ENCODE measurements at places on chromosomes 2 and 18.

DNA sequence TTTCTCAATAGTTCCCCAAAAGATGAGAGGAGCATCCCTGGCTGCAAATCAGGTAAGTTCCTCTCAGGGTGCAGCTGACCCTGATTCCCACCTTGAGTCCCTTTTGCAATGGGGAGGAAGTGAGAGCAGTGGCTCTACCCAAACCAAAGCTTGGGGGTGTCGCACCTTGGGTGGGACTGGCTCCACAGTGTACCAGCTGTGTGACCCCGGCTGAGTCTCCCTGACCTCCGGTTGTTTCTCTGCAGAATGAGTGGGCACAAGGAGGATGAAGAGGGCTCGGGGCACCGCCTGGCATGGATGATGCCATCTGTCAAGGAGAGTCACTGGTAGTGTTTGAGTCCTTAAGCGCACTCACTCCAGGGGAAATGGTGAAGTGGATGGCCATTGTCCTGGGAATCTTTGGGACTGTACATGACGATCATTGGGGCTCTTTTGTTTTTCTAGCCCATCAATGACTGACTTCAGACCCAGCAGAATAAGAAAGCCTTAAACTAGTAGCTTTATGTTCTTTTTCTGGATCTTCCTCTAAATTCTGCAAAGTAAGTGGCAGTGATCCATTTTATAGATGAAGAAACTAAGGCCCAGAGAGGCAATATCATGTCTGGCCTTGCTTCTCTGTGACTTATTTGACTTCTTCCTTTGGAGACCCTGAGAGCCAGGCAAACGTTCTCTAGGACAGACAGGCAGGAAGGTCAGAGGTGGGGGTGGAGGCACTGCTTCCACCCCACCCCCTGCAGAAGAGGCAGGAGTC lies 106.3 kb upstream of the ST3GAL5 start:
- no peak for DNase-seq

GRCh38 chr2:134558208-134558830 lies 160.5 kb downstream of the TMEM163 start:
- DNase-seq = no peak

DNA sequence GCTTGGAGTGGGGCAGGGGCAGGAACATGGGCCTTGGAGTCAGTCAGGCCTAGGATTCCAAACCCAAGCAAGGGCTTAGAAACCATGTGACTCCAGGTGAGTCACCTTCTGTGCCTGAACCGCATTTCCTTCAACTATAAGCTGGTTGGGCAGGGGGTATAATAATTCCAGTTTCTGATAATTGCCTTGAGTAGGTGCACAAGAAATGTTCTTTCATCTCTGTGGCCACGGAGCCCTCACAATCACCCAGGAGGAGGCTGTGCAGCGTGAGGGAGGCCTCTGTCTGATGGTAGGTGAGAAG lies 112.1 kb upstream of the HAAO start:
- DNase-seq = no peak

GRCh38 chr2:174681099-174682006 lies 82.9 kb downstream of the CHRNA1 start:
- peak; percentile 21 for DNase-seq

DNA sequence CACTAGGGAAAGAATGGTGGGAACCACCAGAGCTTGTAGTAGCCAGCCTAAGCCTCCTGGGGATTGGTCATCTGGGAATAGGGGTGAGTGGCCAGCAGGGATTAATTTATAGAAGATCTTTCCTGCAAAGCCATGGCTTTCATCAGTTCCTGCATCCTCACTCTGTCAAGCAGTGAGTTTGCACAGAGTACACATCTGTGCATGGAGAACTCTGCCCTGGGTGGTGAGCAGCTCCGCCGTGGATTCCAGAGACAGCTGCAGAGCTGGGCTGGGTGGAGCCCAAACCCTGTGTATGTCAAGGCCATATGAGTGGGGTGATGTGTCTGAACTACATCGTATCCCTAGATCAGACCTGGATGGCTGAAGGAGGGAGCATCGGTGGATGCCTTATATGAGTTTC lies 182.2 kb downstream of the GLI2 start:
- no peak for DNase-seq
